ENCODE measurements at places on chromosomes 2 and 18. TPM values are rescaled to one million over a fixed set of nuclear protein-coding genes. Genes with fewer than 3 reads are reported as not detected.
A peak's percentile ranks its signal among the peaks of the same experiment; 100 is the strongest.

- no peak for DNase-seq
Observed at GRCh38 chr2:140714586-140714985, 1416.2 kb downstream of the LRP1B start.

- DNase-seq: peak; percentile 77
Observed at GRCh38 chr18:5296706-5297320, 1.3 kb upstream of the ZBTB14 start.

- no peak for DNase-seq
Observed at GRCh38 chr2:181836583-181836982, 54.9 kb upstream of the ITPRID2 start.

DNA sequence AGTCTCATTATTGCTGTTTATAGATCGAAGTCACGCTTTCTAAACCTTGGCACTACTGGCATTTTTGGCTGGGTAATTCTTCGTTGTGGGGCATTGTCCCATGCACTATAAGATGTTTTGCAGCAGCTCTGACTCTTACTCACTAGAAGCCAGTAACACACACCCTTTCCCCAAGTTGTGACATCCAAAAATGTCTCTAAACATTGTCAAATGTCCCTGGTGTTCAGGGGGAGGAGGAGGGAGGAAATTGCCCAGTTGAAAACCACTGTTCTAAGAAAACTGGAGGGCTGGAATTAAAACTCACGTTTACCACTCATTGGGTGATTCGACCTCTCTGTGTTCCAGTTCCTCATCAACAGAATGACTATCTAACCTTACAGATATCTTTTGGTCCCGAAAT, 115.7 kb upstream of the KLF7 start:
- DNase-seq: no peak

GRCh38 chr2:140086964-140087363, 1306.8 kb upstream of the NXPH2 start:
- DNase-seq: no peak

DNA sequence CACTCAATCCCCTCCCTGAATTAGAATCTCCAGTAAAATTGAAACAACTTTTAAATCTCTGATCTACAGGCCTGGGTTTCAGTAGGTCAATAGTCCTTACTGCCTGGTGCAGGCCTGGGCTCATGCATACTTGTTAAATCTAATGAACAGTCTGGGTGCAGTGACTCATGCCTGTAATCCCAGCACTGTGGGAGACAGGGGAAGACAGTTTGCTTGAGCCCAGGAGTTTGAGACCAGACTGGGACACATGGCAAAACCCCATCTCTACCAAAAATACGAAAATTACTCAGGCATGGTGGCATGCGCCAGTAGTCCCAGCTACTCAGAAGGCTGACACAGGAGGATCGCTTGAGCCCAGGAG, 94.7 kb upstream of the SP3 start:
- DNase-seq: no peak

The ASAP2 gene
- total RNA-seq: 31.8 TPM

DNA sequence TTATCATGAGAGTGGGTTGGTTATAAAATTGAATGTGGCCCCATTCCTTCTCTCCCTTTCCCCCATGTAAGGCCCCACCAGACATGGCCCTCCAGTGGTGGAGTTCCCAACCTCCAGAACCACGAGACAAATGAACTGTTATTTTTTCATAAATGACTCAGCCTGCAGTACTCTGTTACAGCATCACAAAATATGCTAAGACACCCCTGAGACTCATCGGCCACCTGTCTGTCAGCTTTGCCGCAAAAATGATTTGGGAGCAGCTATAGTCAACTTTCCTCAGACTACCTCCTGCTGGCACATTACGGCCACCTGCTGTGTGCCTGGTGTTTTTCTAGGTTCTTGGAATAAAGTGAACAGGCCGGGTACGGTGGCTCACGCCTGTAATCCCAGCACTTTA, 21.4 kb upstream of the C1QL2 start:
- no peak for DNase-seq

DNA sequence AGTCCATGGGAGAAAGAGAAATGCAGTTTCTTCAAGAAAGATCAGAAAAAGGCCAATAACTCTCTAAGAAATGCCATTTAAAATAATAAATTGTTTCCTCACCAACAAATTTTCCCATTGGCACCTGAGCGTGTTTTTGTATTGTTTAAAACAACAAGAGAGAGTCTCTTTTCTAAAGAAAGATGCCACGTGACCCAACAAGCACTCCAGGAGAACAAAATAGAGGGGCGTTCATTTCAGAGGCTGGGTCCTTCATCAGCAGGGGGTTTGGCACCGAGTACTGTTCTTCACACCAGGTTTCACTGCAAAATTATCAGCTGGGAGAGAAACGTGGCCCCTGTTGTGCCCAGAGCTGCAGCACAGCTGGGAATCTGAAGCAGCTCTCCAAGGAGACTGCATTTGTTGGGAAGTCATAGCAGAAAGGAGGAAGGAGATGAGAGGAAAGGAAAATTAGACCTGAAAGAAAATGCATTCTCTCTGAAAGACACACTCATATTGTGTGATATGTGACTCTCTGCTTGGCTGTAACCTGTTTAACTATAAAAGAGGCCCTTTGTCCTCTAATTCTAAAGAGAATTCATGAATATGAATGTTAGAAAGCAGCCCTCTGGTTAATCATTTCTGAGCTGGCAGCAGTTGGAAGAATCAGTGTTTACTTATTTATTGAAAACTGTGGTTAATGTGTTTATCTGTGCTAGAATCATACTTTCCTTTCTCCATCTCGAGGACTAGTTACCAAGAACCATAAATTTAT, 205.3 kb upstream of the CDH20 start:
- DNase-seq: no peak

DNA sequence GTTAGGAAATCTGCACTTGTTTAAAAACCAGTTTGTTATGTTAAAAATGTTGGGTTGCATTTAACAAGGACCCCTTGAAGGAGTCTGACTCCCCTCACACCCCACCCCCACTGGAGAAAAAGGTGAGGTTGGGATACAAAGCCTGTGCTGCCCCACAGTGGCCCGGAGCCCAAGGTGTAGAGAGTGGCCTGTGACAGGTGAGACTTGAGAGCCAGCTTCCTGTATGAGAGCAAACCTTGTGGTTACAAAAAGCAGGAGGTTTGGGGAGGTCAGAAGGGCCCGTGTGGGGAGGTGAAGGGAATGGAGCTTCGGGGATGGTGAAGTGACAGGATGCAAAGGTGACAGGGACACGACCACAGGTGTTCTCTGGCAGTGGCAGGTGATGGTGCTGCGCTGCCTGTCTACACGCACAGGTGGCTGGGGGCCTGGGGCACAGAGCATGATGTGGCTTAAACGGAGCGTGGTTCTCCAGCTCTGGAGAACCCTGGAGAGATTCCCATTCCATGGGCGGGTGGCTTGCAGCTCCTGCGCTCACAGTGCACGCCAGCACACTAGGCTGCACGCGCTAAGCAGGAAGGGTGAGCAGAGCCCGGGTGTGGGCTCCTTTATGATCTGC, 29.0 kb downstream of the IMPA2 start:
- no peak for DNase-seq

The LHCGR gene
- total RNA-seq: not detected

GRCh38 chr18:25329783-25330182, 22.2 kb downstream of the ZNF521 start:
- no peak for DNase-seq

Measured in endothelial cell (in vitro differentiated cells).